ENCODE measurements at places on chromosomes 3 and 15.

- no peak for DNase-seq
These were observed 28.7 kb upstream of the SEMA6D start for GRCh38 chr15:47688573-47689086.

DNA sequence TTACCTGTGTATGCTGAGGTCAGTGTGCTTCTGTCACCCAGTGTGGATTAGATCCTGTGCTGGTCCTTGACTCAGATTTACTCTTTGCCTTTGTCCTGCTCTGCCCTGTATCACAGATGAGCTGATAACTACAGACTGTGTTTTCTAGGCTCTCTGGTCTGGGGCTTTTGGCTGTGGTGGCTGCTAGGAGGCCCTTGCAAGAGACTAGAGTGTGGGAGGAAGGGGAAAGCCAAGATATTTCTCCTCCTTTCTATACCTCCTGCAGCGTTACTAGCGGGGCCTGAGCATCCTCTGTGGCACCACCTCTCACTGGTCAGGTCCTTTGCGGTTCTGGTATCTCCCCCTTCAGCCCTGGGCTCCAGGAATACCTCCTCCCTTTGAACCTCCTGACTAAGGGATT is 282.3 kb upstream of the TBC1D5 start:
- no peak for DNase-seq

GRCh38 chr15:95864467-95864886 is 466.0 kb upstream of the NR2F2 start:
- DNase-seq, result no peak

DNA sequence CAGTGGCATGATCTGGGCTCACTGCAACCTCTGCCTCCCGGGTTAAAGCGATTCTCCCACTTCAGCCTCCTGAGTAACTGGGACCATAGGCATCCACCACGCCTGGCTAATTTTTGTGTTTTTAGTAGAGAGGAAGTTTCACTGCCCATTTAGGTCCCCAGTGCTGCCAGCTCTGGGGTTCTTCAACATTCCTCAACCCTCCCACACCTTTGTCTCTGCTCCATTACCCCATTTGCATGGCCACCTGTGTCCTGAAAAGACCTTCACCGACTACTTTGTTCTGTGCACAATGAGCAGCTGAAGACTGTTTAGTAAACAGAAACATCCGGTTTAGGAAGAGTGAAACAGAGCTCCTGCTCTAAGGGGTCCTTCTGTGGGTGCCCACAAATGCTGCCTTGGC is 92.0 kb downstream of the FAM43A start:
- DNase-seq, result peak; percentile 6

DNA sequence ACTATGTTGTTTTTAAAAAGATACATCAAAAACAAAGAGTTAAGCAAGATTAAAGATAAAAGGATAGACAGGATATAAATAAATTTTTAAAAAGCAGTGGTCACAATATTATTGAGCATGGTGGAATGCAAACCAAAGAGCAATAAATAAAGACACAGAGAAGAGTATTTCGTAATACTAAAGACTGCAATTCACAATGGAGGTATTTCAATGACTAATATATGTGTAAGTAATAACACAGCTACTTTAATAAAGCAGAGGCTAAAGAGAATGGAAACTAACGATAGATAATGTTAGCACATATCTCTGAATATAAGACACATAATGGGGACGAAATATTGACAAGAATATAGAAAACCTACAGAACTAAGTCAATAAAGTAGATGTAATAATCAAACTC is 219.6 kb downstream of the WDR72 start:
- DNase-seq, result no peak

GRCh38 chr15:83380682-83381081 is 66.5 kb upstream of the SH3GL3 start:
- DNase-seq, result peak; percentile 59

- no peak for DNase-seq
These were observed 122.6 kb upstream of the MEF2A start for GRCh38 chr15:99443056-99443756.

- DNase-seq, result no peak
These were observed 12.5 kb downstream of the SMAD6 start for GRCh38 chr15:66714543-66714981.

- no peak for DNase-seq
These were observed 154.0 kb upstream of the PRICKLE2 start for GRCh38 chr3:64379221-64379620.

DNA sequence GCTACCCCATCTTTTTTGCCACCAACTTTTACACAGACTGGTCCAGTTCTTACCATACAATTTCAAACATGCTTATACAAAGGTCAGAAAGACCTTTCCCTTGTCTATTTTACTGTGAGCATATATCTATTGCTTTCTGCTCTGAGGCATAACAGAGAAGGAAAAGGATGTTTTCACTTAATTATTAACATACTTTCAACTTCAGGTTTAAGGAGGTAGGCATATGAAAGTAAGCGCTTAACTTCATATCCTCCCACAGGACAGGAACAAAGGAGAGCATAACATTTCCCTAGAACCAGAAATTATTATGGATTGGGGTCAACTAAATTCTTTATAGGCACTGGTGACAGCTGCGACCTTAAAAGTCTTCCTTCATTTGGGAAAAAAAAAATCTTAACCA is 1.1 kb downstream of the MYEF2 start:
- DNase-seq, result no peak

DNA sequence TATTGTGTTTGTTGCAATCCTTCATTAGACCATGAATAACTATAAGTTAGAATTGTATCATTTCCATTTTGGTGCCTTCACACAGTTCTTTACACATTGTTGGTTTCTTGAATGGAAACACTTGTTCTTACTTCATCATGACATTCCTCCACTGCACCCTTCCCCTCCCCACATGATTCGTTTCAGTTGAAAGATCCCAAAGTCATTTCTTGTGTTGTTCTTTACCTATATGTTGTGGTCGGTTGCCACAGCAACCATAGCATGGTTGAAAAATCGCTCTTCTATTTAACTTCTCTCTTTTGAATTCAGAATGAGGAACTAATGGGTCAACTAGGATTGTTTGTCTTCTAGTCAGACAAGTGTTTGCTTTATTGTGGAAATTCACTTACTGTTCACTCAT is 103.3 kb downstream of the IL1RAP start:
- no peak for DNase-seq

GRCh38 chr3:30659270-30660130 is 53.1 kb downstream of the TGFBR2 start:
- no peak for DNase-seq

GRCh38 chr15:90801803-90802202 is 66.6 kb upstream of the FURIN start:
- no peak for DNase-seq

DNA sequence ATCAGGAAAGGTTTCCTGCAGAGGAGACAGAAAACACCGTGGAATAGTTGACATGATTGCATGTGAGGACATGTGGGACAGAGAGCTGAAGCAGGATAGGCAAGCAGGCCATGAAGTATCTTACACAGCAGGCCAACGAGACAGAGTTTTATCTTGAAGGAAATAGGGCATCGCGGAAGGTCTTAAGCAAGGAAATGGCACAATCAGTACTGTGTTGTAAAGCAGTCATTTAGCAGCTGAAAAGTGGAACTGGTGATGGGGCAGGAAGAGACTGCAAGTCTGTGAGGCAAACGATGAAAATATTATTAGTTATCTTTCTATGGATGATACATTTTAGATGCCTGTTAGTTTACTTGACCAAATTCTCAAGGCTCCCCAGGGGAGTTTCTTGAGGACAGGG is 535.1 kb downstream of the SOX2 start:
- DNase-seq, result no peak

- no peak for DNase-seq
These were observed 271.2 kb downstream of the PLCL2 start for GRCh38 chr3:17155951-17156350.

DNA sequence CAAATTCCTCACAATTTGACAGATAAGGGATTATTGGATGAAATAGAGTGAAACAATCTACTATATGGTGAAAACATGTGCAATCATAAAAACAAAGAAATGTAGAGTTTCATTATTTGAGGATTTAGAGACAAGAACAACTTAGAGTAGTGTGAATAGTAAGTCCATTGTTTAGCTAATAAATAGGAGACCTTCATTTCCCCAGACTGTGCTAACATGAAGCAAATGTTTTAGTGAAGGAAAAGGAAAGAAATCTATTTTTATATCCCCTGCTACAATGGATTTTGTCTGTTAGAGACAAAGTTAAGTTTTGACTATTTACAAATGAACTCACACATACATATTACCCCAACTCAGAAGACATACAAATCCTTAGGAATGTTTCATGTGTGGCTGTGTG is 77.8 kb downstream of the EFL1 start:
- DNase-seq, result no peak

- DNase-seq, result no peak
These were observed 2.4 kb downstream of the TUSC2 start for GRCh38 chr3:50325497-50326181.

- peak; percentile 81 for DNase-seq
These were observed 3.2 kb downstream of the PTPRG start for GRCh38 chr3:61564395-61565059.

GRCh38 chr3:1010228-1010627 is 82.6 kb upstream of the CNTN6 start:
- DNase-seq, result no peak

GRCh38 chr15:61840090-61840489 is 220.2 kb downstream of the VPS13C start:
- DNase-seq, result no peak

DNA sequence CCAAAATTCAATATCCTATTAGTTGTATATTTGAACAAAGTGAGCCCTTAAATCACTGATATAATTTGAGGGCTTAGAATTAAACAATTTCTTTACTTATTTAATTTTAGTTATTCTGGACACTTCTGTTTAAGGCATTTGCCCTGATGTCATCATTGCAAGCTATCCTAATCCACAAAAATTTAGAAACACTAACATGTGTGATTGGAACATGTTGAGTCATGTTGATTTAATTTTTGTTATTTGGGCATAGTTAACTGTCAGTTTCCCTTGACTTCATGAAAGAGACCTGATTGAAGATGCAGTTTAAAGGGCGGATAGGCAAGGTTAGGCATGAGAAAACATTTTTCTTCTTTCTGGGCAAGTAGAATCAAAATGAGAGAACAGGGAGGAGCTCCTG is 682.6 kb downstream of the ROBO1 start:
- DNase-seq, result no peak

DNA sequence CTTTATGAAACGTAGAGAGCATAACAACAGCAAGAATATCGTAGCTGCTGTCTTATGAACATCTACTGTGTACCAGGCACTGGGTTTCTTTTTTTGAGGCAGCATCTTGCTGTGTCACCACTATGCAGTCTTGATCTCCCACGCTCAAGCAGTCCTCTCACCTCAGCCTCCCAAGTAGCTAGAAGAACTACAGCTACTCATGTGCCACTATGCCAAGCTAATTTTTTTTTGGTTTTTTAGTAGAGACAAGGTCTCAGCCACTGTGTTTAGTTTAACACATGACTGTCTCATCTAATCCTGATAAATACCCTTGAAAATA is 129.9 kb downstream of the VGLL4 start:
- no peak for DNase-seq

DNA sequence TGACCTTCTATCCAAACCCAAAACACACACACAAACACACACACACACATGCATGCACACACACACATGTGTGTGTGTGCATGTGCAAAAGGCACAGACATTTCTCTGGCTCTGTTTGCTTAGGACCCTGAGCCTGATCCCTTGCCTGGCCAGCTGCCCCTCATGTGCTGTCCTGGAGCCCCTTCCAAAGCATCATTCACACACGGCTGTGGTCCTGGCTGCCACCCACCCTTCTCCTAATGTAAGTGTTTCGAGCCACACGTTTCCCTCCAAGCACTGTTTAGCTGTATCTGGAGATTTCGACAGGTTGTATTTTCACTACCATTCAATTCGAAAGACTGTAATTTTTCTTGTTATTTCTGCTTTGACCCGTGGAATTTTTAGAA is 45.8 kb upstream of the KLF13 start:
- no peak for DNase-seq

GRCh38 chr3:87046241-87046640 is 55.3 kb upstream of the VGLL3 start:
- no peak for DNase-seq

- no peak for DNase-seq
These were observed 794 bp downstream of the ARPP19 start for GRCh38 chr15:52567871-52568600.

- DNase-seq, result no peak
These were observed 779 bp downstream of the ST3GAL6 start for GRCh38 chr3:98763819-98764418.

DNA sequence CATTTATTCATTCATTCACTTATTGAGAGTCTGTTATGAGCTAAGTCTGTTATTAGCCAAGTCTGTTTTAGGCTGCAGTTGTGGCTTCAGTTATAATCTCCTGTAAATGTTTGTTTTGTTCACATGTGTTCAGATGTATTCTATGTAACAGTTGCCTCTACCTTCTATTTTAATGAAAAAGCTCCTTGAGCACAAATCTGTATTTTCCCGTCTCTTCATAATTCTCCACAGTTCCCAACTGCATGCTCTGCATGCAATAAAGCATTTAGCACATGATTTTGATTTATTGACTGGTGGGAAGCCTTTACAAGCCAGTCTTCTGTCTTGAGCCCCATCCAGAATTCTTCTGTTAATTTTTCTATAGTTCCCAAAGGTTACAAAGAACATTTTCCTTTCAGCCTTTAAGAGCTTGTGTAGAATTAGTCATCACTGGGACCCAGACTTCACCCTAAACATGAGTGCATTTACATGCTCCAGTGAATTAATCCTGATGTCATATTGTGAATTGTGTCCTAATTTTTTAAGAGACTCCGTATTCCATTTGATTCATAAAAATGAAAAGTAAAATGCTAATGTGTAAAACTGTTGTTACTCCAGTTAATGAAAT is 122.3 kb upstream of the NR2E3 start:
- DNase-seq, result no peak

- no peak for DNase-seq
These were observed 8.5 kb downstream of the SEC13 start for GRCh38 chr3:10312391-10312790.

- peak; percentile 68 for DNase-seq
These were observed 34.9 kb upstream of the TIMP4 start for GRCh38 chr3:12193485-12194165.

GRCh38 chr3:132785292-132785691 is 63.1 kb upstream of the NPHP3 start:
- no peak for DNase-seq

- DNase-seq, result no peak
These were observed 29.1 kb downstream of the ALS2CL start for GRCh38 chr3:46664188-46664970.

DNA sequence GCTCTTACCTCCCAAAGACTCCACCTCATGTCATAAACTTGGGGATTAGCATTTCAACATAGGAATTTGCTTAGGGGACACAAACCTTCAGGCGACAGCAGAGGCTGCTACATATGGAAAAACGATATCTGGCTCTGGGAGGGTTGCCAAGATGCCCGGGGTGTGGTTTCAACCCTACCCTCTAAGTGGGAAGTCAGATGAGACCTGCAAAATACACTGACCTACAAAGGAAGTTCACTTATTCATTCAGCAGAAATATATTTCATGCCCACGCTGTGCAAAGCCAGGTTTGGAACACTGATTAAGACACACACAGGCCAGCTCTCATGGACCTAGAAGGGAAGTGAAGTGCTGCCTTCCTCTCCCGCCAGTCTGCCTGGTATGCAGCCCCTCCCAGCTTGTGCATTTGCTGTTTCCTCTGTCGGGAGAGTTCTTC is 239.3 kb downstream of the FEZF2 start:
- no peak for DNase-seq
